Astrocyte of the hippocampus (primary cell): ENCODE measurements at places on chromosomes 4 and X.

DNA sequence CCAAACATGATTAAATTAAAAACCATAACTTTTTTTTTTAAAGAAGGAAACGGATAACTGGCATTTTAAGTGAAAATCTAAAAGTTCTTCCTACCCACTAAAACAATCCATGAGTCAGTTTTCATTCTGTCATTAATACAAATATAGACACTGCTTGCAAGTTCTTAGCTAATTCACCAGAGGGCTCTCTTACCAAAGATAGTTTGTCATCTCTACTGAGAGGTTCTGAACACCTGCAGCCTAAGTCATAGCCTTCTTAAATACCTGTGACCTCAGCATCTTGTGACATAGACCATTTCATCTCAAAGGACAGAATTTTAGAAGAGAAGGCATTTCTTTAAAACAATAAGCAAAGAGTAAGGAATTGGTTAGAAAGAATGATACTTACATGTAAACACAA lies 65.3 kb upstream of the FAM120C start:
- DNase-seq: peak; percentile 14

GRCh38 chr4:72109959-72110497 lies 78.2 kb downstream of the NPFFR2 start:
- no peak for DNase-seq

DNA sequence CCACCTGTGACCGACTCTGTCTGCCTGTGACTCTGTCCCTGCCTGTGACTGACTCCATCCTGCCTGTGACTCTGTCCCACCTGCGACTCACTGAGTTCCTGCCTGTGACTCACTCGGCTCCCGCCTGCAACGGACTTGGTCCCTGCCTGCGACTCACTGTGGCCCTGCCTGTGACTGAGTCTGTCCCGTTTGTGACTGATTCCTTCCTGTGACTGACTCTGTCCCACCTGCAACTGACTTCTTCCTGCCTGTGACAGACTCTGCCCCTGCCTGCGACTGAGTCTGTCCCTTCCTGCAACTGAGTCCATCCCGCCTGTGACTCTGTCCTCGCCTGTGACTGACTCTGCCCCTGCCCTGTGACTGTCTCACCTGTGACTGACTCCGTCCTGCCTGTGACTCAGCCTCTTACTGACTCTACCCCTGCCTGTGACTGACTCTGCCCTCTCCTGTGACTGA lies 9.6 kb upstream of the UVSSA start:
- no peak for DNase-seq

DNA sequence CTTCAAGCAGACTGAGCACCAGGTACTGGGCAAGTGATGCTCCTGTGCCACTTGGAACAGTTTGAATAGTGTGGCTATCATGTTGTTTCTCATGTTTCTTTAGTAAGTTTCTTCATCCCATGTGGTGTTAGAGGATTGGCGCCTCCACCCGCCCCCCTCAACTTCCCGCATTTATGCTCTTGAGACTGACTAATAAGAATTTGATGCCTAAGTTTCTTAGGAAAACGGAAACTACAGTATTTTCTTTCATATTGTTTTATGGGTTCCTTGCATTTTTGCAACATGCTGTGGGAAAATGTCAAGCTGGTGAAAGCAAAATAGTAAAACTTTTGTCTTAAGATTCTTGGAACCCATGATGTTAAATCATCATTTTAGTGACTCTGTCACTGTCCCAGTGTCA lies 101.2 kb upstream of the SLC4A4 start:
- no peak for DNase-seq

- peak; percentile 77 for DNase-seq
Observed at GRCh38 chr4:186132577-186133242, 28.2 kb downstream of the FAM149A start.

DNA sequence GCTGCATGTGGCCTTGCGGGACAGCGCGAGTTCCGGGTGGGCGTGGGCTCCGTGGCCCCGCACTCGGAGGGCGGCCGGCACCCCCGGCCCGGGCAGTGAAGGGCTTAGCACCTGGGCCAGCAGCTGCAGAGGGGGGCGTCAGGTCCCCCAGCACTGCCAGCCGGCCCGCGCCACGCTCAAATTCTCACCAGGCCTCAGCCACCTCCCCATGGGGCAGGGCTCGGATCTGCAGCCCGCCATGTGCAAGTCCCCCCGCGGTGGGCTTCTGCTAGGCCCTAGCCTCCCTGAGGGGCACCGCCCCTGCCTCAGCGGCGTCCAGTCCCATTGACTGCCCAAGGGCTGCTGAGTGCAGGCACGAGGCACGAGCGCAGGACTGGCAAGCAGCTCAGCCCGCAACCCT lies 2.6 kb upstream of the MCUB start:
- DNase-seq: no peak

GRCh38 chr4:7351014-7351413 lies 83.7 kb downstream of the PSAPL1 start:
- no peak for DNase-seq

GRCh38 chrX:39819921-39820849 lies 277.6 kb downstream of the BCOR start:
- no peak for DNase-seq

GRCh38 chrX:39299615-39300014 lies 498.4 kb downstream of the MID1IP1 start:
- no peak for DNase-seq

DNA sequence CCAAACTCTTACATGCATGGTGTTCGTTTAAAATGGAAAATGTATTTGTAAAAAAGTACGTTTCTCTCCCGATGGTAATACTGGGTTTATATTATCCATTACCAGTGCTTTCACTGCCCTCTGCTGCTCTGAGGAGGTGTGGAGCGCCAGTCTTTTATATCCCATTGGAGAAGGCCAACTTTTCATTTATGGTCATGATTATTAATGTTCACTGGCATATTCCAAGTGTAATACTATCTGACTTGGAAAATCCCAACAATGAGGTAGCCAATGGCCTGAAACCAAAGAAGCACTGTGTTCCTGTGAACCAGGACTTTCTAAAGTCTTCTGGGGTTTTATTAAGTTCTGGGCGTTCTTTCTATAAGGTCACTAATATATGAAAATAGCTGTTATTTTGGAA lies 80.7 kb downstream of the SYNPO2 start:
- peak; percentile 73 for DNase-seq
